ENCODE measurements at places on chromosomes 3 and 15. TPM values are rescaled to one million over a fixed set of nuclear protein-coding genes. Genes with fewer than 3 reads are reported as not detected.

TGM5 gene
- total RNA-seq = not detected

ACTC1 gene
- total RNA-seq = not detected

FBN1 gene
- total RNA-seq = 208 TPM

DNA sequence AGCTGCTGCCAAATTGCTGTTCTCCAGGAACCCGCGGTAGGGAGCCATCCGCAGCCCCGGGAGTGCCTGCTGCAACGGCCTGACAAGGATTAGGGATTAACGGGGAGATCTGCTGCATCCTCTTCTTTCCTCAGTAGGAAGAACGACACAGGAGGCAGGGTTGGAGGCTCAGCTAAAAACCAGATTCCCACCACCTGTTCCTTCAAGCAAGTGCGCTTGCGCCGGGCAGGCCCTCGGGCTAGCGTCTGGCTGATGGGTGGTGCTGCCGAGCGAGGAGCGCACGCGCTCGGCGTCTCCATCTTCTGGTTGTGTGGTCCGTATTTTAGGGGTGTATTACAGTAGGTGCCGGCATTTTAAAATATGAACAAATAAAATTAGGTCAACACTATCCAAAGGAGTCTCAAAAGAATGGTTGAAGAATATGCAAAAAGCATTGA, 25.4 kb upstream of the SLC25A26 start:
- DNase-seq = peak; percentile 50

SNTN gene
- not detected for total RNA-seq

- DNase-seq = no peak
These were observed 116.8 kb downstream of the LMLN start for GRCh38 chr3:198076722-198077308.

DNA sequence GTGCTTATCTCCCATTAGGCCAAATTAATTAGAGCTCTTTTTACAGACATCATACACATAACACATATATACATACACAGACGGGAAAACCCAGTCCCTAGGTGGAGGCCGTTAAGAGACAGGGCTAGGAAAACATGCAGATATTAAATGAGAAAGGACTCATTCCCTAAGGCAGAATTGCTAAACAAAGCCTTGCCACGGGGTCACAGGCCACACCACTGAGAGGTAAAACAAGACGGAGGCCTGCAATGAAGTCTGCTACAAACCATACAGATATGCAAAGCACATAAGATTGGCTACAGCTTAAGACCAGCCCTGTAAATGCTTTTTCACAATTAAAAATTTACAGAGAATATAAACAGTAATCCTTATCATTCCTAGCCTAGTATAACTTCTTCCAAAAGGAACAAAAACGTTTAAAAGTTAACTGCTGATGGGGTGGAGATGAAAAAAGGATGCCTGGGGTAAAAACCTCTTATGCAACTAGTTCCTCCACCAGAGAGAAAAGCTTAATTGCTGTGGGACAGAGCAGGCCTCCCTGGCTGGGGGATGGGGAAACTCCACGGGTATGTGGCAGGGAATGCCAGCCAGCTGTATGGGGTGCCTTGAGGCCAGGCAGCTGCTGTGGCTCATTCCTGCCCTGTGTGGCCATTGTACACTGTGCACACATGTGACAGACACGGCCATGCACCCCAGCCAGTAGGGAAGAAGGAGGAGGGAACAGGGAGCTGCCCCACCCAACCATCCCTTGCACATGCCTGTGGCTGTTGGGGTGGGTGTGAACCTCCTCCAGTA, 481.4 kb upstream of the LMCD1 start:
- DNase-seq = no peak

GMPPB gene
- 49.1 TPM for total RNA-seq

DNA sequence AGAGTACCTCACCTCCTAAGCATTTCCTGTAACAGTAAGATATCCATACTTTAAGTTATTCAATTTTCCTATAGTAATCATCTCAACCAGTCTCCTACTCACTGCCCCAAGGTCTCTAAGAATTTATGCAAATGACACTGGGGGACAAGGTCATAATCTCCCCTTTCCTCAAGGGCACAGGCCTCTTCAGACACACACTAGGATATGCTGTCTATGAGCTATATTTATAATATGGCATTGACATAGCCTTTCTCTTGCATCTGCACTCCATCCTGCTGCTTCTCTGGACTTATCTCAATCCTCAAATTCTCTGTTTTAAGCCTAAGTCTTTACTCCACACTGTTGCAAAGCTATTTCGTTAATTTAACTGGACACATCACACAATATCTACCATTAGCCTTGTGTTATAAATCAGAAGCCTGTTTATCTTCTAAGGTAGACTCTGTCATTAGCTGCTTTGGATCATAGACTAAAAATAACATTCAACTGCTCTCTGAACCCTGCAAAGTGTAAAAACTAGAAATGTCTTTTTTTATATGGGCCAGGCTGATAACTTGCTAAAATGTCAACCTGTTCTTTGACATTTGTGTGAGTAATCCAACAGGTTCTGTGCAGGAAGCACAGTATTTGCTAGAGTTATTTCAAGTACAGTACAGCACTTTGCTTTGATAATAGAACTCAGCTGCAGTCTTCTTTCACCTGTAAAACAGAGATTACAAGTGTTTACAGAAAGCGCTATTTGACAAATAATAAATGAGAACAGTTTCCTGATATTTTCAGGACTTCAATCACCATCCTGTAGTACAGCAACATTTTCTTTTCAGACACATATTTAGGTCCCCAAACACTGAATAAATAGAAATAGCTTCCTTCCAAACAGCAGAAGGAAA, 17.8 kb upstream of the SEC62 start:
- DNase-seq = no peak

TM4SF1 gene
- 87.2 TPM for total RNA-seq

C15orf61 gene
- total RNA-seq = 4.2 TPM

GRCh38 chr3:184543843-184544512, 17.6 kb upstream of the EPHB3 start:
- DNase-seq = peak; percentile 79

DNA sequence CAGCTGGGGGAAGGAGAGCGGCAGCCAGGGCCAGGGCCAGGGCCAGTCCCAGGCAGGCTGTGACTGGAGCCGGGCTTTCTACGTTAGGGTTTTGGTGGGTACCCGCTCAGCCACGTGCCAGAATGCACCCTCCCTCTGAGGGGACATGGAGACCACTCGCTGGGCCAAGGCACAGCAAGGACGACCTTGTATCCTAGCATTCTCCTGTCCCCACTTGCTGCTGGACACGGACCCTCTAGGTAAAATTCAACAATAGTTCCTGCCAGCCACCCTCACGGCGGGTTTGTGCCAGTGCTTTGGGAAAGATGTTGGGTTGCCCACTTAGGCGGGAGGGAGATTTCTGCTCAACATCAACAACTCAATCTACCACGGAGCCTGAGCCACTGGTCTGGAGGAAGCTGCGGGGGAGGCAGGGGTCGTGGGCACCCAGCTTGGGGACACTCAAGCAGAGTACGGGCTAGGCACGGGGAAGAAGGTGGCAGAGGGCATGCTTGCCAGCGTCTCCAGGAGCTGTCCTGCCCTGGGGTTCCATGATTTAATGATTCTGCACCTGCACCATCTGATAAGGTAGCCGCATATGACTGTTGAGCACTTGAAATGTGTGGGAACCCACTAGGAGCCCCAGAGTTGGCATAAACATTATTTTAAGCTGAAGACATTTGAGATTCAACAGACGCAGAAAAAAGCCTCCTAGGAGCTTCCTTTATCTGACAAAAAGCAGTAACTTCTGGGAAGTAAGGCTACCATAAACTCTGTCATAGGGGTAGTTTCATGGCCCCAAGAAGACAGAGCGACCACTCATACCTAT, 22.5 kb upstream of the C15orf39 start:
- no peak for DNase-seq

DNA sequence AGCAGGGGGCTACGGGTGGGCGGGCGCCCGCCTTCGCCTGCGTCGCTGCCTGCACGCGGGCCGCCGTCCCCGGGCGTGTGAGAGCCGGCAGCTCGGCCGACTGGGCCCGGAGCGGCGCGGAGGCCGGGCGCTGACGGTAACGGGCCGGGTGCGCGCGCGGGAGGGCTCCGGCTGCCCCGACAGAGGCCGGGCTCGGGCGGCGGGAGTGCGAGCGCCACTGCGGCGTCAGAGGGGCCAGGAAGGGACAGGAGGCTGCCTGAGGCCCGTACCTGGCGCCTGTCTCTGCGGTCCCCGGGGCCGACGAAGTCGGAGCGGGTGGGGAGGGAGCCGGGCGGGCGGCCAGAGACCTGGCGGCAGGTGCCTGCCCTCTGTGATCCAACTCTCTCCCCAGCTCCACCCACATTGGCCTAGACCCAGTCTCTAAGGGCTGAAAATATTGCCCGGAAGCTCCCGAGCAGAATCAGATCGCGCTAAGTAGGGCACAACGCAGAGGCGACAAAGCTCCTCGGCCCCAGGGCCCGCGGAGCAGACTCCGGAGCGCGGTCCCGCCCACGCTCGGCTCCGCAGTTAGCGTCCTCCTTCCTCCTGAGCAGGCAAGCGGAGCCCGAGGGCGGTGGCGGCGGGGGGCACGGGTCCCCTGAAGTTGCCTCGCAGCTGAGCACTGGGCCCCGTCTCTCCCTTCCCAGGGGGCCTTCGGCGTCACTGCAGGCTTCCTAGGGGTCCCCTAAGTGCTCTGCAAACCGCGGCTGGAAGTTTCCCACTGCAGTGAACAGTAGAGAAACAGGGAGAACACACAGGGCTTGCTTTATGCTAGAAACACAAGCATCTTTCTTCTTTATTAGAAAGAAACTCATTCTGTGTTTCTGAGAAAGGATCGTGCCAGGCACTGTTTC, at the start of gene MAN2A2:
TSS of gene MAN2A2 (plus strand) at position 463 of the 893 bp plus-strand sequence. CDS start 906 bp downstream, outside the sequence.
- peak; percentile 54 for DNase-seq

ZBBX gene
- total RNA-seq = not detected

DNA sequence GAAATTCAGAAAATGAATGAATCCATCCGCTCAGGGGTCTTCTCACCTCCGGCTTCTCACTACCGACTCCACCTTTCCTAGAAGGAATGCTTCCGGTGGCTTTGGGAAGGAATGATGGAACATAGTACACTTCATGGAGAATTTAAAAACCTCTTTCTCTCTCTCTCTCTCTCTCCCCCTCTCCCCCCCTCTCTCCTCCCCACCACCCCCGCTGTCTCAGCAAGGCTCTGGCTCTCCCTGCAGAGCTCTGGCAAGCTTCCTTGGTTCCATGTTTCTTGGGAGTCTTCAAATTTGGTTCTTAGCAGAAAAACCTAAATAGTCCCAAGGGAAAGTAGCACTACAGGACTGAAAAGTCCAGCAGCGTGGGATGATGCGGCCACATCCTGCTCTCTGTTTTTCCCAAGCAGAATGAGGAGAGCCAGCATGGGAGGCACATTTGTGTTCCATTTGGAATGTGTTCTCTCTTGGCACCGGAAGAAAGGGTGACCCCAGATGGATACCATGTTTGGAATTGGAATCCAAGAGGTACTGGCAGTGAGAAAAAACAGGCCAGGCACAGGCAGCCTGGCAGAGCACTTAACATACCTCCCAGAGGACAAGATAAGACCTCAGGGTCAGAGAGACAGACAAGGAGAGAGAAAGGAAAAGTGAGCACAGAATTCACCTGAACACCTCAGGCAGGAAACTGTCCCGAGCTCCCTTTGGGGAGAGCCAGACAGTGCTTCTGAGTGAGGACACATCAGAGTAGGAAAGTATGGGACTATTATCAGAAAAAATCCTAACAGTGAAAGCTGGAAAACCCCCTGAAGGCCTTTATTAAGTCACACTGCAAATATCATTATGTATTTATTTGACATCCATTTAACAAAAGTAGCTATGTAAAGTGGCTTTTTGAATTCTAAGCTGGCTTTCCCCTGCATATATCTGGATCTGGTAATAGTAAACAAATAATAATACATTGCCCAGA, at the start of gene POPDC2:
TSS of gene POPDC2 (minus strand) at position 116 of the 967 bp plus-strand sequence. CDS start 166 bp downstream, outside the sequence.
- DNase-seq = no peak

CLDN16 gene
- total RNA-seq = not detected

DNA sequence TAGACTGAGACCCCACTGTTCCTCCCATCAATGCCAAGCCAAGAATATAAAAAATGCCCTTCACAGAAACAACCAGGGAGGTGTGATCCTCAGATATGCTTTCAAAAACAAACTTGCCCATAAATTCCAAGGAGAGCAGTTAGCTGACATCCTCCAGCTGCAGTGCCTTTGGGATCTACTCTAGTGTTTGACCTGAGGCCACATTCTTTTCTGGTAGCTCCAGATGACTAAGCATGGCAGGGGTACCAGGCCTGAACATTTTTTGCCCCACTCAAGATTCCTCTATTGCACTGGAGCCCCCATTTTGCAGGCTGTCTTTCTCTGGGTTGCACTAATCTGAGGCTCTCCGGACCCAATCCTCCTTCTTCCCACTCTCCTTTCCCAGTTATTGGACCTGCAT, 27.9 kb upstream of the ACP3 start:
- DNase-seq = peak; percentile 58

GBE1 gene
- 124 TPM for total RNA-seq

CA12 gene
- 23.3 TPM for total RNA-seq

BDH1 gene
- 14.5 TPM for total RNA-seq

GRCh38 chr3:37906734-37907282, 45.1 kb downstream of the CTDSPL start:
- no peak for DNase-seq

- peak; percentile 19 for DNase-seq
These were observed 176.0 kb upstream of the BCHE start for GRCh38 chr3:166013073-166013679.

- peak; percentile 92 for DNase-seq
These were observed 23.5 kb upstream of the RAP2B start for GRCh38 chr3:153138276-153139210.

DNA sequence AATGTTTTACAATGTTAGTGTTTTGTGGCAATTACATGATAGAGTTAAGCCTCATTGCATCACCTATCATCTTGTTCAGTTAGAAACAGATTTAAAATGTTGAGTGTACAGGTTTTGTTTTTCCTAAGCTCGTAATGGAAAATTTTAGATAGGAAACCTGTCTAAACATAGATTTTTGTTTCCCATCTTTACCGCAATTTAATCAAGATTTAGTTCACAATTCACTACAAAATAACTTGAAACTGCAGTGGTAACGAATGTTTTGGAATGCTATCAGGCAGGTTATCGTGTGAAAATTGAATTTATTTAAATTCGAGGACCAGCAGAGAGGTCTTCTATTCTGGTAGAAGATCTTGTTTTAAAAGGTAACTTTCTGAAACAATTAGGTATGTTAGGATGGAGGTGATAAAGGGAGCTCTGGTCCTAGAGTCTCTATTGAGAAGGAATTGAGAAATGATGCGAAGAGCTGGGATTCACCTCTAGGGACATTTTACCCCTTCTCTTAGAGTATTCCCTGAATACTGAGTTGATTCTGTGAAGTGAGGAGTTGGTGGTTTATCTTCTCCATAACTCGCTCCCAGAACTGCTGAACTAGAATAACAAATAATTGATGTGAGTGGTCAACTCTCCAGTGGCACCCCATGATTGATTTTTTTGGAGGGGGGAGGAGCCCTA, 1.4 kb downstream of the DOCK3 start:
- no peak for DNase-seq

GRCh38 chr3:196611761-196612483, 27.6 kb upstream of the NRROS start:
- DNase-seq = no peak

DNA sequence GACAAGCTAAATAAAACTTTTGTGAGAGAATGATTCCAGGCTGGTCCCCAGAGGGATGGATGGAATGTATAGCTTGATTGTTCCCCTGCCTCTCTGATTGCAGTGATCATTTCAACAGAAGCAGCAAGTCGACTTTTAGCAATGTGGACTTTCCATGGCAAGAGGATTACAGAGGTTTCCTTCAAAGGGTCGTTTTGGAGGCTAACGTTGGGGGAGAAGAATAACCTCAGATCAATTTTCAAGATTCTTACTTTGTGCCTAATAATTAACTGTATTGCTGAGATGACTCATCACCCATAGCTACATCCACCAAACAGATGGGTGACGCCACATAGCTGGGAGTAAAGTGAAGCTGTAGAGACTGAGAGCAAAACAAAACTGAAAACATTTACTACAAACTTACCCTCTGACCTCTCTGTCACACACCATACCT, 79.9 kb downstream of the GTPBP8 start:
- DNase-seq = peak; percentile 65

GRCh38 chr3:148992635-148993255, 1.4 kb downstream of the GYG1 start:
- DNase-seq = no peak

Data from RPMI7951 (cell line).